A549 treated with Mapracorat at 1 μM for 4 hours (cell line): ENCODE measurements at places on chromosomes 3 and 15. TPM values are rescaled to one million over a fixed set of nuclear protein-coding genes. Genes with fewer than 3 reads are reported as not detected.

IL5RA gene
- not detected in 5 replicates for total RNA-seq

CHRM5 gene
- total RNA-seq = 0.03 to 0.04 TPM in 2 of 5 replicates, not detected in the others

TMEM43 gene
- 105 to 125 TPM (median 120 TPM) in 5 replicates for total RNA-seq

HAUS2 gene
- total RNA-seq = 18.1 to 22.3 TPM (median 21.0 TPM) in 5 replicates

ZKSCAN7 gene
- total RNA-seq = not detected in 5 replicates

FANCD2 gene
- 17.2 to 20.1 TPM (median 18.7 TPM) in 5 replicates for total RNA-seq

TMCC1 gene
- total RNA-seq = 8.5 to 13.2 TPM (median 11.6 TPM) in 5 replicates

BAHD1 gene
- total RNA-seq = 10.4 to 12.3 TPM (median 11.6 TPM) in 5 replicates

ELL3 gene
- total RNA-seq = 0.97 to 2.2 TPM (median 1.4 TPM) in 5 replicates

PAQR5 gene
- total RNA-seq = 68.2 to 104 TPM (median 99.3 TPM) in 5 replicates

CKMT1A gene
- total RNA-seq = 2.0 to 3.5 TPM (median 2.7 TPM) in 5 replicates

FAM3D gene
- not detected in 5 replicates for total RNA-seq

KLHL40 gene
- total RNA-seq = not detected in 5 replicates

SLC2A2 gene
- total RNA-seq = not detected in 5 replicates

TMEM266 gene
- total RNA-seq = 0.11 to 0.16 TPM (median 0.14 TPM) in 5 replicates

SKOR1 gene
- 0.04 to 0.07 TPM (median 0.05 TPM) in 3 of 5 replicates, not detected in the others for total RNA-seq

FOXL2 gene
- total RNA-seq = 2.6 to 5.1 TPM (median 4.2 TPM) in 5 replicates

ATP6V1A gene
- 15.9 to 24.4 TPM (median 18.6 TPM) in 5 replicates for total RNA-seq

SEMA3F gene
- 11.5 to 17.8 TPM (median 16.4 TPM) in 5 replicates for total RNA-seq

P3H2 gene
- 25.1 to 37.9 TPM (median 34.5 TPM) in 5 replicates for total RNA-seq

FAM81A gene
- total RNA-seq = 9.5 to 15.5 TPM (median 11.5 TPM) in 5 replicates

FBXL22 gene
- total RNA-seq = 0.15 to 0.25 TPM (median 0.21 TPM) in 4 of 5 replicates, not detected in the other

PP2D1 gene
- total RNA-seq = not detected in 5 replicates

IMPG2 gene
- 0.01 to 0.02 TPM (median 0.02 TPM) in 3 of 5 replicates, not detected in the others for total RNA-seq

COL6A5 gene
- 0.05 TPM in 1 of 5 replicates, not detected in the others for total RNA-seq

SCG3 gene
- total RNA-seq = 0.06 to 0.08 TPM (median 0.07 TPM) in 4 of 5 replicates, not detected in the other

GOLGA8R gene
- 0.17 to 0.26 TPM (median 0.22 TPM) in 4 of 5 replicates, not detected in the other for total RNA-seq

SRGAP3 gene
- 0.67 to 1.4 TPM (median 0.82 TPM) in 5 replicates for total RNA-seq

SYNPR gene
- not detected in 5 replicates for total RNA-seq

PIF1 gene
- total RNA-seq = 11.6 to 23.5 TPM (median 16.4 TPM) in 5 replicates

BSN gene
- total RNA-seq = 0.09 to 0.41 TPM (median 0.13 TPM) in 5 replicates

SAMD7 gene
- total RNA-seq = not detected in 5 replicates

PRR23B gene
- not detected in 5 replicates for total RNA-seq

TEX55 gene
- total RNA-seq = not detected in 5 replicates

TRH gene
- total RNA-seq = not detected in 5 replicates

CD96 gene
- not detected in 5 replicates for total RNA-seq

HGD gene
- 15.0 to 22.1 TPM (median 16.0 TPM) in 5 replicates for total RNA-seq

SPSB4 gene
- 0.07 to 0.21 TPM (median 0.12 TPM) in 5 replicates for total RNA-seq

CGNL1 gene
- total RNA-seq = 0.68 to 0.85 TPM (median 0.77 TPM) in 5 replicates

SLC51A gene
- total RNA-seq = not detected in 5 replicates

APPL1 gene
- 12.9 to 21.1 TPM (median 17.6 TPM) in 5 replicates for total RNA-seq

RAB6B gene
- total RNA-seq = 1.7 to 2.4 TPM (median 2.3 TPM) in 5 replicates

CCDC54 gene
- total RNA-seq = not detected in 5 replicates

ARMC8 gene
- total RNA-seq = 36.9 to 47.0 TPM (median 41.9 TPM) in 5 replicates

ALDH1A3 gene
- 15.1 to 16.5 TPM (median 15.9 TPM) in 5 replicates for total RNA-seq

RETNLB gene
- total RNA-seq = not detected in 5 replicates

CLEC3B gene
- 0.27 TPM in 1 of 5 replicates, not detected in the others for total RNA-seq

RPP14 gene
- total RNA-seq = 9.0 to 12.6 TPM (median 10.8 TPM) in 5 replicates

ABTB1 gene
- total RNA-seq = 10.9 to 18.5 TPM (median 16.5 TPM) in 5 replicates

RUVBL1 gene
- total RNA-seq = 94.4 to 101 TPM (median 96.7 TPM) in 5 replicates

HHLA2 gene
- total RNA-seq = 0.09 TPM in 1 of 5 replicates, not detected in the others

VGLL3 gene
- 5.1 to 15.1 TPM (median 9.3 TPM) in 5 replicates for total RNA-seq
